D341Med (cell line): ENCODE measurements at places on chromosomes 3 and 15.

GRCh38 chr3:43484926-43485488, 136.8 kb downstream of the ANO10 start:
- DNase-seq = no peak

- DNase-seq = no peak
These were observed 93.5 kb upstream of the PRICKLE2 start for GRCh38 chr3:64318668-64319271.

DNA sequence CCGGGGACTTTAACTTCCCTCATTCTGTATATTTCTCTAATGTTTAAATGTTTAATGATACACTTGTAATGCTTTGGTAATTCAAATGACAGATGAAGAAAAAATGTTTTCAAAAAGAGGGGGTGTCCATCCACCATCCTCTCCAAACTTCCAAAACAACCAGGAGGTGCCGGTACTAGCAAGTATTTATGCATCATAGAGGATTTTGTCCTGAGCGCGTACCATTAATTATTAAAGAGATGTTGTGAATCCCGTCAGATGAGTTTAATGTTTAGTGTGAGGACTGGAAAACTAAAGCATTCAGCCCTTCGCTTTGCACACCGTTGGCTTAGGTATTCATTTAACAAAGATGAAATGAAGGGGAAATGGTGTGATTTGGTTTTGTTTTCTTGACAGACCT, 1.3 kb downstream of the SLC28A1 start:
- no peak for DNase-seq

- DNase-seq = peak; percentile 17
These were observed 5.5 kb upstream of the CCDC39 start for GRCh38 chr3:180684807-180685206.

DNA sequence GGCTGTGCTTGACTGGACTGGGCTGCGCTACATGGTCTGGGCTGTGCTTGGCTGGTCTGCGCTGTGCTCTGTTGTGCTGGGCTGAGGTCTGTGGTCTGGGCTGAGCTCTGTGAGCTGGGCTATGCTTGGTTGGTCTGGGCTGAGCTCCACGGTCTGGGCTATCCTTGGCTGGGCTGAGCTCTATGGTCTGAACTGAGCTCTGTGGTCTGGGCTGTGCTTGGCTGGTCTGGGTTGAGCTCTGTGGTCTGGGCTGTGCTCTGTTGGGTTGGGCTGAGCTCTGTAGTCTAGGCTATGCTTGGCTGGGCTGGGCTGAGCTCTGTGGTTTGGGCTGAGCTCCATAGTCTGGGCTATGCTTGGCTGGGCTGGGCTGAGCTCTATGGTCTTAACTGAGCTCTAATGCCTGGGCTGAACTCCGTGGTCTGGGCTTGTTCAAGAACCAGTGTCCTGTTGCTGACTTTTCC, 92.0 kb downstream of the PLXNA1 start:
- DNase-seq = no peak

DNA sequence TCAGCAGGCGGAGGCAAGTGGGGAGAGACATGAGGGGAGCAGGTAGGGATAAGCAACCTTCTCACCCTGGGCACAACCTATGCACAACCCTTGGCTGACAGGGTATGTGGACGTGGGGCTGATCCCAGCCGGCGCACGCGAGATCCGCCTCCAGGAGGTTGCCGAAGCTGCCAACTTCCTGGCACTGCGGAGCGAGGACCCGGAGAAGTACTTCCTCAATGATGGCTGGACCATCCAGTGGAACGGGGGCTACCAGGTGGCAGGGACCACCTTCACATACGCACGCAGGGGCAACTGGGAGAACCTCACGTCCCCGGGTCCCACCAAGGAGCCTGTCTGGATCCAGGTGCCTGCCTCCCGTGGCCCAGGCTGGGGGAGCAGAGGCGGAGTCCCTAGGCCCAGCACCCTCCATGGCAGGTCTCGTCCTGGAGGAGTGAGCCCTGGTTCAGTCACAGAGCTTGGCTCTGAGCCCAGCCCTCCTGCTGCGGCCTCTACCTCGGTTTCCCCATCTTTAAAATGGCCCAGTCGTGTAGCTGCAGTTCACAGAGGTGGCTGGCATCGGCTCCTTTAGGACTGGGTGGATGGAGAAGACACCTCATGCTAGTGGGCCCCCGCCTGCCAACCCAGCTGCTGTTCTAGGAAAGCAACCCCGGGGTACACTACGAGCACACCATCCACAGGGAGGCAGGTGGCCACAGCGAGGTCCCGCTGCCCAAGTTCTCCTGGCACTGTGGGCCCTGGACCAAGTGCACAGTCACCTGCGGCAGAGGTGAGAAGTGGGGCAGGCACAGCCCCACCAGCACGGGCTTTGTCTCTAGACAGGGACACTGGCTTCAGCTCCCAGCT, 96.0 kb downstream of the TBC1D2B start:
- DNase-seq = no peak

- no peak for DNase-seq
These were observed 157.9 kb downstream of the RAP2B start for GRCh38 chr3:153319705-153320554.
